ENCODE measurements at places on chromosomes 2 and 18.

DNA sequence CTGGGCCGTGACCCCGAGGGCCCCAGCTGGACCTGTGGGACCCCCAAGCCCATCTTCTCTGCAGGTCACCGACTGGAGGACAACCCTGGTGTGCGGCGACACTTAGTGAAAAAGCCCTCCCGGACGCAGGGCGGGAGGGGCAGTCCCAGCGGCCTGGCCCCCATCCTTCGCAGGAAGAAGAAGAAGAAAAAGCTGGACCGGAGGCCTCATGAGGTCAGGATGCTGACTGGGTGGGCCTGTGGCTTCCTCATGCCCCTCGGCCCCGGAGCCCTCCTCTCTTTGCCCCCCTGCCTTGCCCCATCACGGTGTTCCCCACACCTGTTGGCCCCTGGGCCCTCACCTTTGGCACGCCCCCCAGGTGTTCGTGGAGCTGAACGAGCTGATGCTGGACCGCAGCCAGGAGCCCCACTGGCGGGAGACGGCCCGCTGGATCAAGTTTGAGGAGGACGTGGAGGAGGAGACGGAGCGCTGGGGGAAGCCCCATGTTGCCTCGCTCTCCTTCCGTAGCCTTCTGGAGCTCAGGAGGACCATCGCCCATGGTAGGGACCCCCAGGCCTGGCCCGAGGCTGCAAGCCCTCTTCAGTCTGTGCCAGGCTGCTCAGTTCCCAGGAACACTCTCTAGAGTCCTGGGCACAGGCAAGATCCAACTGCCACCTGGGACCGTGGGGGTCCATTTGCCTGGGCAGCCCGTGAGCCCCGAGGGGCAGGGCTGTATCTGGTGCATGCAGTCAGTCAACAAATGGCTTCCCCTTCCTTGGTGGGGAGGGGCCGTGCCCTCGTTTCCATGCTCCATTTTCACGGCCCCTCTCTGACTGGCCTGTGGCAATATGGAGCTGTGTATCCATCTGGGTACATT, 4.7 kb downstream of the SLC4A3 start:
- DNase-seq, result no peak

- DNase-seq, result peak; percentile 89
Observed at GRCh38 chr18:54828281-54828881, at the start of gene RAB27B. Gene RAB27B (plus strand): TSS chr18:54828477. CDS start chr18:54877586, 49,109 bp downstream.

GRCh38 chr2:205878999-205879762, 196.9 kb downstream of the NRP2 start:
- no peak for DNase-seq

- no peak for DNase-seq
Observed at GRCh38 chr2:120224256-120224655, 1.1 kb upstream of the TMEM185B start.

DNA sequence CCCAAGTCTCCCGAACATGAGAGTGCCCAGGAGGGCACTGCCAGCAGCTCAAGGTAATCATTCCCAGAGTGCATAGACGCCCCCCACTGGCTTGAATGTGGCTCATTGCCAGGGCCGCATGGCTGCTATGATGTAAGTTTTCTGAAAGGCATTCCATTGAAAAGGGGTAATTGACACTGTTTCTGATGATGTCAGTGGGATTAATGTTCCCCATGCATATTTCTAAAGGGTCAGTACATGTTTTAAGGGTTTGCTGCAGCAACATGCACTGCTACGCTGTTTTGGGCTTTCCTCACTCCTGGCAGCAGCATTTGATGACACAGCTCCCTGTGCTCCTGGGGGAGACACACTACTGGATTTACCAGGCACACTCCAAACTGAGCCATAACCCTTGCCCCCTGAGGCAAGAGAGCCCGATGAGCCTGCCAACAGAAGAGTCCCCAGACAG, 36.7 kb downstream of the KIAA2012 start:
- peak; percentile 70 for DNase-seq

- no peak for DNase-seq
Observed at GRCh38 chr2:231038483-231039293, 1.4 kb downstream of the C2orf72 start.

- DNase-seq, result peak; percentile 80
Observed at GRCh38 chr2:103788389-103788788, 1026.6 kb downstream of the TMEM182 start.

DNA sequence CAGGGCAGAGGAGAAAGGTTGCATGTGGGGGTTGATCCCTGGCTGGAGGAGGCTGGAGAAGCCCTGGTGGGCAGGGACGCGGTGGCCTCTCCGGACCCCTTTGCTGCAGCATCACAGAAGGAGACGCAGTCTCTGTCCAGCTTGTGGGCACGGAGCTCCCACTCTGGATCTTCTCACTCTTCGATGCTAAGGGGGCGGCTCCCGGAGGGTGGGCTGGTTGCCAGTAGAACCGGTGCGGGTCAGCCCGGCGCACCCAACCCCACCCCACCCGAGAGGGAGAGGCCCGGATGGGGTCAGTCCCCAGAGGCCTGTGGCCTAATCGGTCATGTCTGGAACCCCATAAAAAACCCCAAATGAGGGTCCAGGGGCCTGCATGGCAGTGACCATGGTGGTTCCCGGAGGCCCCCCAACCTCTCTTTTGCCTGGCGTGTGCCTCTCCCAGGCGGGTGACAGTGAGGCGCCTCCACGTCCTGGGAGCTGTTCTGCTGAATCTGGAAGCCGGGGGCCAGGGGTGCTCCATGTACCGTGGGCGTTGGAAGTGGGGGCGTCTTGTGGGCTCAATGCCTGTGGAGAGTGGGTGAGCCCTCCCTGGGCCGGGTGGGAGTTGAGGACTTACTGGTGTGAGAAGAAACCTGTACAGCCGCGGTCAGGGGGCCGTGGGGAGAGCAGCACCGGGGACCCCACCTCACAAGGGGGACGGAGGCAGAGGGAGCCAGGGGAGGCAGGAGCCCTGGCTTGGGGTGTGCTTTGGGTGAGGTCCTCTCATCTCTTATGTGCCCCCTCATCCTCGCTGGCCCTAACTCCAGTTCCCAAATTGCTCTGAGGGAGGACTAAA, 79.6 kb downstream of the RTP5 start:
- DNase-seq, result no peak

- no peak for DNase-seq
Observed at GRCh38 chr2:237219826-237220225, 134.1 kb downstream of the COPS8 start.

- DNase-seq, result no peak
Observed at GRCh38 chr2:218863021-218863520, 3.5 kb downstream of the WNT6 start.

GRCh38 chr2:182615036-182615435, 101.0 kb upstream of the DNAJC10 start:
- no peak for DNase-seq

DNA sequence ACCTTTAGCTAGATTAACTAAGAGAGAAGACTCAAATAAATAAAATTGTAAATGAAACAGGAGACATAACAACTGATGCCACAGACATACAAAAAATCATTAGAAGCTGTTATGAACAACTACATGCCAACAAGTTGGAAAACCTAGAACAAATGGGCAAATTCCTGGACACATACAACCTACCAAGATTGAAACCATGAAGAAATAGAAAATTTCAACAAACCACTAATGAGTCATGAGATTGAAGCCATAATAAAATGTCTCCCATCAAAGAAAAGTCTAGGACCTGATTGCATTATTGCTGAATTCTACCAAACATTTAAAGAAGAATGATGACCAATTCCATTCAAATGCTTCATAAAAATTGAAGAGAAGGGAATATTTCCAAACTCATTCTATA, 54.3 kb downstream of the ST3GAL5 start:
- DNase-seq, result no peak

GRCh38 chr2:219912491-219912921, 285.1 kb downstream of the SLC4A3 start:
- peak; percentile 86 for DNase-seq

GRCh38 chr2:133432778-133433177, 135.5 kb downstream of the NCKAP5 start:
- no peak for DNase-seq

DNA sequence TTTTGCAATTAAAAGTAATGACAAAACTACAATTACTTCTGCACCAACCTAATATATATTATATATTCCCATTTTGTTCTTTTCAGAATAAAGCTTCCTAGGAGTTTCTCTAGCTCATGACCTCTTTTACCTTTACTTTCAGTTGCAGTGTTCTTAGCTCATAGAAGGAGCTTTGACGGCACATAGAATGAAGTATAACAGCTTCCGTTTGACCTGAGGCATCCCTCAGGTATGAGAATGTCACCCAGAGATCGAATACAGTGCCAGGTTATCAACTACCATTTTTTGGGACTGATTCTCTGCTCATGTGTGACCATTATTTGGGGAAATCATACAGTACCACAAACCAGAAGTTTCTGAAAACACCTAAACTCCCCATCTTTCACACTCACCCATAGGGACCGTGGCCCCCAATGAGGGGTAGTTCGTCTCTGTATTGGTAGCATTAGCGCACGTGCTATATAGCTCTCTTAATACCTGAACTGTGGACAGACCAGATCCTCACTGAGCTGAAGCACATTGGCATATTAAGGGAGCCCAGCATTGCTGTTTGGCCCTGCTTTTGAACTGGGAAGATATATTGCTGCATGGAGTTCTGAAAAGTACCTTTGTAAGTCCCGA, 123.0 kb downstream of the SPTBN1 start:
- DNase-seq, result no peak

- DNase-seq, result peak; percentile 10
Observed at GRCh38 chr2:232779934-232780333, 3.6 kb upstream of the KCNJ13 start.

DNA sequence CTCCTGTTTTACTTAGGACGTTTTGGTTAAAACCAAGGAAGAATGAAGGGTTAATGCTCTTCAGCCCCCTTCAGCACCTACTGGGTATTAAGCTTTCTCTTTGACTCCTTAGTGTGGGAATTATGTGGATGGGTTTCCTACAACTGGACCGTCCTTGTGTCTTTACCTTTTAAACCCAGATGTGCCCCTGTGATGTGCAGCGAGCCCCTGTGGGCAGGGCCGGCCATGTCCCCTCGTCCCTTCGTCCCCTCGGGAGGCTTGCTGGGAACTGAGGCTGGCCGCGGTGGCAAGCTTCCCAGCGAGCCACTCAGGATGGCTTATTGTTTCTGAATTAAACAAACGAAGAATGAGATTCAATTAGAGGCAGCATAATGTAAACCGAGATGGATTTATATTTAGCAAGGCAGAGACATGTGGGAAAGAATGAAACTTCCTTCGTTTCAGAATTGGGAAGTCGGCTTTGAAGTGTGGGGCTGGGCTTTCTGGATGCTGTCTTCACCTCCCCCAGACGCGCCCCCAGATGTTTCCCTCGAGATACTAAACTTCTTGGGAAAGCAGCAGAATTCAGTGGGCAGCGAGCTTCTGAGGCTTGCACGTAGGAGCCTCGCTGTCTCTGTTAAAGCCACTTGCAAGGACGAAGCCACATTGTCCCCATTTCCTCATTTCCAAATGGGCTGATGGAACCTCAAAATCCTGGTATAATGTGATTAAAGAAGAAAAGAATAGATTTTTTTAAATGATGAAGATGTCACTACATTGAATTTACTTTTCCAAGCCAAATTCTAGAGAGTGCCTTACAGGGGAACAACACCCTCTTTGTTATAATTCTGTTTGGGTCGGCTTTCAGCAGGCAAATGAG, 146.0 kb downstream of the VAPA start:
- no peak for DNase-seq

- no peak for DNase-seq
Observed at GRCh38 chr2:207766041-207766551, 3.6 kb downstream of the FZD5 start.

DNA sequence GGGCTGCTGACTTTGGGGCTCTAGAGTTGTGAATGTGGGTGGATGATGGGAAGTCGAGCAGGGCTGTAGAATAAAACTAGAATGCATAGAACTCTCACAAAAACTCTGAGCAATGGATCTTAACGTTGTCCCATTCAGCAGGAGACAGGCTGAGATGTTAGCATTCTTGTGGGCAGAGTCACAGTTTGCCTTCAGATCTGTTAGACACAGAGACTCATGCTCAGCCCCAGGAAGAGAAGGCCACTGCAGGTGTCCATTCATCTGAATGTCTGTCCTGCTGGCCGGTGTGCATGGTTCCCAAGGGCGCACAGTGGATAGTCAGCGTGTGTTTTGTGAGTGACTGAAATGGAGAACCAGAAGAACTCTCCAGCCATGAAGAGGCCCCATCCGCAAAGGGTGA, 111.3 kb downstream of the TSN start:
- no peak for DNase-seq

- no peak for DNase-seq
Observed at GRCh38 chr2:44920751-44921150, 20.8 kb upstream of the SIX3 start.

GRCh38 chr2:27184115-27184514, 27.7 kb upstream of the ATRAID start:
- no peak for DNase-seq

DNA sequence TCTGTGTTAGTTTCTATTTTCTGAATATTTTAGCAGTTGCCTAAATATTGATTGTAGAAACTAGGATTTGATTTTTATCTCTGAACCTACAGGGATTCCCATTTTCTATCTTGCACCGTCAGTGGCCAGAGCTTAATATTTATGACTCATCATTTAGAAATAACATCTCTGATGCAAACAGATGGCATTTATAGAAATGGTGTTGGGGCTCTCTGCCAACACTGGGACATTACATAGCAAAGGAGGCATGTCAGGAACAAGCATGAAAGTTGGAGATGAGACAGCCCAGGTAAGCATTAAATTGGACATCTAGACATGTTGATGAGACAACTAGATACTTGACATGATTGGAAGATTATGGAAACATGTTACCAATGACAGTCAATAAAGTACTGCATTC, 165.3 kb upstream of the SYT4 start:
- no peak for DNase-seq

DNA sequence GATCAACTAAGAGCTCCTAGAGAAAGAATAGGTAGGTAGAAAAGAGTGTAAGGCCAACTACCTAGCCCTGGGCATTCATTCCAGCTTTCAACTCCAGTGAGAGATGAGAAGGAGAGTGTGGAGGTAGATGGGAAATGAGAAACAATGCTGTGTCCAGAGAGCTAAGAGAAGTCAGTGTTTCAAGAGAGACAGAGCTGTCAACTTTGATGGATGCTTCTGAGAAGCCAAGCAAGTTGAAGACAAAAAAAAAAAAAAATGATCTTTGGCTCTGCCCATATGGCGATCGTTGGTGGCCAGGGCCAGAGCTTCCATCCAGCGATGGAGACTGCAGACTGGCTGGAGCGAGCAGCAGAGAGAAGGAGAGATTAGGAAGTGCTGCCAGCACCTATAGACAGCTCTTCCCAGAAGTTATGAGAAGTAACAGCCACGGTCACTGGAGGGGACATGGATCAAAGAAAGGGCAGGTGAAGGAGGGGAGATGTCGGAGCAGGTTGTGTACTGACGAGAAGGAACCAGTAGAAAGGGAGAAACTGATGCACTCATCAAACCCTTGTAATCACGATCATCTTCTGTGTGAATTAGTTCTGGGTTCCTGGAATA, 112.4 kb upstream of the PPP1CB start:
- DNase-seq, result no peak
